ENCODE measurements at places on chromosomes 7 and 10. TPM values are rescaled to one million over a fixed set of nuclear protein-coding genes. Genes with fewer than 3 reads are reported as not detected.

DNA sequence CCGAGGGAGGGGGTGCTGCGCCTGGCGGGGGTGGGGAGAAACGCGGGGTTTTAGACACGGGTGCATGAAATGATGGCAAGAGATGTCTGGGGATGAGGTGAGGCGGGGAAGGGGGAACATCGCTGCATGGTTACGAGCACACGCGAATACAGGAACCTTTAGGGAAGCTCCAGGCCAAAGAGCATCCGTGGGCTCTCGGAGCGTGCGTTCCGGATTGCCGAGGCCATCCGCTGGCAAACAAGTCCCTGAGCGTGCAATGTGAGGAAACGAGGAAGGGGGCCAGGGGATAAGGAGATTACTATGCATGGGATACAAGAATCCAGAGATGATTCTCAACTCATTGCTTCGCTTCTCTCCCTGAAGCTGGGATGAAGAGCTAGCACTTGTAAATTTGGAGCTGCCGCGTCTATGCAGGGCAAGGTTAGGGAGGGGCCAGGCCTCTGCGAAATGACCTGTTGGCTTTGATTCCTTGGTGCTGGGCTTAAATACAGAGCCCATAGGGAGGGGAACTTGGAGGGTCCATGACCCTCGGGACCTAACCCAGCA, 520 bp upstream of the WNT2 start:
- no peak for DNase-seq

DNA sequence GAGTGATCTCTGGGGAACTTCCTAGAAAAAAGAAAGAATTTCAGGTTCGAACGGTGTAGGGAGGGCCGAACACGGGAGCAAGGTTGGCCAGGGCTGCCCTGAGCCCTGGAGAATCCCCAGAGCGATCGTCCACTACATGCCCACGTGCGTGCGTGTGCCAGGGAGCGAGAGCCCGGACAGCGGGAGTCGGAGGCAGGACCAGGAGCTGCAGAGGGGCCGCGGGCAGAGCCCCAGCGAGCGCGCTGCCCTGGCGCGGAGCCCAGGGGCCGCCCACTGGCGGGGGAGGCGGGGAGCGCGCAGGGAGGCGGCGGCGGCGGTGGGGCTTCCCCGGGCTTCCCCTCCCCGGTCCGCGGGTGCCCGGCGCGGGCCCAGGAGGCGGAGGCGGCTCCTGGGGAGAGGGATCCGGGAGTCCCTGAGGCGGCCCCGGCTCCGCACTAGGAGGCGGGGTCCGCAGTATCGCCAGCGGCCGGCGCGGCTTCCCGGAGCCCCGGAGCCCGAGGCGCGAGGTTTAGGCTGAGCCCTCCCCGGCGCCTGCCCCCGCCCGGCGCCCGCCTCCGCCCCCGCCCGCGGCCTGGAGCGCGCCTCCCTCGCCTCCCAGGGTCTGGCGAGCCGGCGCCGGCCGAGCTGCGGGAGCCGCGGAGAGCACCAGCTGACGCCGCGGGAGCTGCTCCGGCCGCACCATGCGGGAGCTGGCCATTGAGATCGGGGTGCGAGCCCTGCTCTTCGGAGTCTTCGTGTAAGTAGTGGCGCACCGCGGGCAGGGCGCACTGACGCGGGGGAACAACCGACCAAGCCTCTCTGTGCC, at the start of gene PLPP4:
PLPP4 (plus strand) TSS at position 602 of the 805 bp plus-strand sequence; CDS start at position 681, 79 bp downstream.
- no peak for DNase-seq

DNA sequence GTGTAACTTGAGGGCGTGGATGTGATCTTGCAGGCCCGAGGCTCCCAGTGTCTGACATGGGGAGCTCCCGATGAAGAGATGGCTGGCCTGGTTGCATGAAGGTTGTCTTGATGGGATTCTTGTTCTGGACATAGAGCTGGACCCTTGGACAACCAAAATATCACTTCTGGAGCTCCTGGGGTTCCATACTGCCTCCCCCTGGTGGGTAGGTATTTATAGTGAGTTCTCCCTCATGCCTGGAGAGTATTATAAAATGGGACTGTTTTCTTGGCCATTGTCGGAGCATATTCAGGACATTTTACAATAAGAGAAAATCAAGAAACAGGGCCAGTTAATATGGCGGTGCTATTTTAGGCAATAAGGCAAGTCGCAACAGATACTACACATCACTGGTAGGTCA, 32.6 kb upstream of the GIMAP8 start:
- DNase-seq = no peak

GRCh38 chr10:33596422-33596821, 262.0 kb upstream of the NRP1 start:
- no peak for DNase-seq

DNA sequence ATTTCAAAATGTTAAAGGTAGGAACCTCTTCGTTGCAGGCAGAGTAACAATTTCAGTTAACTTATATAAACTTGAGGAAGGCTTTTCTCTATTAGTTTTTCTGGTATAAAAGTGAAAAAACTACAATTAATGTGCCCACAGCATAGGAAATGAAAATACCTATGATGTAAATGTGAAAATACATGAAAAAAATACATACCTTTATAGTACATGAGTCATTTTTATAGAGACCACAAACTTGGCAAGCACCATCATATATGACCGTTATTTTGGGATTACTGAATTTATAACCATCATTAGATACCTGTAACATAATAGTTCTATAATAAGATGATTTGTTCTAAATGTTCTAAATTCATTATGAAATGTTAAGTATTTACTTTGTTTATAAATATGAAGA, 42.7 kb downstream of the VWDE start:
- DNase-seq = no peak

- DNase-seq = no peak
Observed at GRCh38 chr10:32790483-32790882, 167.5 kb downstream of the ITGB1 start.

- DNase-seq = no peak
Observed at GRCh38 chr10:86067436-86068050, 299.1 kb downstream of the GRID1 start.

GRCh38 chr7:157058701-157059100, 48.2 kb upstream of the MNX1 start:
- no peak for DNase-seq

GRCh38 chr10:31701546-31701945, 227.1 kb downstream of the ARHGAP12 start:
- no peak for DNase-seq

GRCh38 chr7:47574482-47575329, 7.2 kb downstream of the TNS3 start:
- DNase-seq = no peak

- no peak for DNase-seq
Observed at GRCh38 chr10:7070950-7071349, 339.9 kb downstream of the SFMBT2 start.

GRCh38 chr7:33950047-33950714, 44.8 kb downstream of the BMPER start:
- DNase-seq = no peak

DNA sequence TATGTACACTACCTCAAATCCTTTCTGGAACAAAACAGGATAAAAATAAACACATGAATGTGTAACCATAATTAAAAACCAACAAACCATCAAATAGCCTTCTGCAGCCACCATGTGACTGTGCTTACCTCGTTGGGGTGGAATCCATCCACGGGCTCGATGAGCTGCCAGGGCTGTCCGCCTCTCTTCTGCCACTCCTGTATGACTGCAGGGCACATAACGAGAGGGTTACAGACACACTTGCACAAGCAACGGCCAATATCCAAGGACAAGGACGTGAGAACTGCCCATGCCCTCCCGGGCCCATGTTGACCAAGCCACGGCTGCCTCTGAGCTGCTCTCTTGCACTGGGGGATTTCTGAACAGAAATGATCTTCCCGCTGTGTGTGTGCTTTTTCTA, 132.2 kb downstream of the ANLN start:
- no peak for DNase-seq

GRCh38 chr10:78510566-78511323, 477.1 kb downstream of the RPS24 start:
- DNase-seq = no peak

- no peak for DNase-seq
Observed at GRCh38 chr7:158113321-158114025, 474.1 kb downstream of the PTPRN2 start.

GRCh38 chr10:89362929-89363328, 14.9 kb upstream of the IFIT1B start:
- DNase-seq = no peak

GRCh38 chr7:121945480-121946236, 72.7 kb downstream of the PTPRZ1 start:
- no peak for DNase-seq

- no peak for DNase-seq
Observed at GRCh38 chr7:4739528-4739992, 35.9 kb upstream of the AP5Z1 start.

GRCh38 chr10:100537475-100537874, 1.7 kb downstream of the HIF1AN start:
- DNase-seq = no peak

- no peak for DNase-seq
Observed at GRCh38 chr7:8064828-8065227, 96.2 kb downstream of the GLCCI1 start.

GRCh38 chr7:157384301-157384700, 47.5 kb downstream of the DNAJB6 start:
- no peak for DNase-seq

GRCh38 chr7:106029451-106029850, 66.4 kb downstream of the CDHR3 start:
- DNase-seq = no peak

DNA sequence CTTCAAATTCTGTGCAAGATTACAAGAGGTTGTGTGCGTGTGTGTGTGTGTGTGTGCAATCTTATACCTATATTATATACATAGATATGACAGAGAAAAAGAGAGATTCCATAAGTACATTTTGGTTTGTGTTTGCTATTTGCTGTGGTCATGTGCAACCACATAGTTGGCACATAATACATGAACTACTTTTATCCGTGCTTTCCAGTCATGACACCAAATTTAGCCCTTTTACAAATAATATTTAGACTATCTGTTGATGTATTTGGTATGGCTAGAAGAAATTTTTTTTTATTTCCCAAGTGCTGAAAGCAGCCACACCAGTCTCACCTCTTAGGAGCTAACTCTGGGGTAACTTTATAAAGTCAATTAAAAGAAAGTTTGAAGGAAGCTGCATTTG, 63.5 kb upstream of the EGFR start:
- no peak for DNase-seq

DNA sequence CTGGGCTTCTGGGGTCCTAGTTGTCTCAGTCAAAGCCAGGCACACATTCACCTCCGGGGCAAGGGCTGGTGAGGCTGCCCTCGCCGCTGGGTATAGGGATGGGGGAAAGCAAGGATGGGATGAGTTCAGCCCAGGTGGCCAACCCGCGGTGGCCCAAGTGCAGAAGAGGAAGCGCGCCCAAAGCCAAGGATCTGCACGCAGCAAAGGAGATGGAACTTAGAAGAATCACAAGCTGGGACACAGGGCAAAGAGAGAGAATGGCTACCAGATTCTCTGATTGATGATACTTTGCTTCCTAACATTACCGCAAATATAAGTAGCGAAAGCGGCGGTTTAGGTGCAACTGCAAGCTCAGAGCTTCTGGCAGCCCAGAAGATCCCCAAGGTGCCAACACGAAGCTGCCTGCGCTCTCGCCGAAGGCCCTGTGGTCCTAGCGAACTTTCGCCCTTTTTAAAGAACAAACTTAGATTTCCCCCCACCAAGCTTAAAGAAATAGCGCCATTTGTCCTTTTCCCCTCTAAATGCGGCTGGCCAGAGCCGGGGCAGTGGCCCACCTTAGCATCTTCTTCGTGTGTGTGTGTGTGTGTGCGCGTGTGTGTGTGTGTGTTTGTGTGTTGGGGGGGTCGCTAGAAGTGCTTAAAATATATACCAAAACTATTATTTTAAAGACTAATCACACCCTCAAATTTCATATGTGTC, 927 bp upstream of the MKX start:
- DNase-seq = no peak

DNA sequence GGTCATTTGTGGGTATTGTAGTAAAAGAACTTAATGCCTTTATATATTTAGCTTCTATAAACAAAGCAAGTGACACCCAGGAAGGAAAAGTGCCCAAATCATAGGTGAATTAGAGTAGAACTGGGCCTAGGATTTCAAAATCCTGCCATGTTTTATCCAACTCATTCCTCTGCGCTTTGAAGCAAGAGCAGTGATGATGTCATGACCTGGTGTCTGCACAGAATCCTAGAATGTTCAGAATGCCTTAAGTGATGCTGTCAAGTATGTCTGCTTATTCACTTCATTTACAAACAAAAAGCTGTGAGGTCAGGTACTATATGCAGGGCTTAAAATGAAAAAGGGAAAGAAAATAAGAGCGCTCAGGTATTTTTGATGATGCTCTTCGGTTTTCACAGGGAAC, 737.2 kb upstream of the ANKRD30A start:
- no peak for DNase-seq

DNA sequence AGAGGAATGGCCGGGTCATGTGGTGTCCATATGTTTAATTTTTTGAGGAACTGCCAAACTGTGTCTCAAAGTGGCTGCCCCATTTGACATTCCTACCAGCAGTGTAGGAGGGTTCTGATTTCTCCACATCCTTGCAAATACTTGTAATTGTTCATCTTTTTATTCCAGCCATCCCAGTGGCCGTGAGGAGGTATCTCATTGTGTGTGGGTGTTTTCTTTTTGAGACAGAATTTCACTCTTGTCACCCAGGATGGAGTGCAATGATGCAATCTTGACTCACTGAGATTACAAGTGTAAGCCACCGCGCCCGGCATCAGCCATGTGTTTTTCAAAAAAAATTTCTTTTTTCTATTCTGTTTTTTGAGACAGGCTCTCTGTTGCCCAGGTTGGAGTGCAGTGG, 38.7 kb upstream of the DLG5 start:
- no peak for DNase-seq

GNAT3 gene
- total RNA-seq = not detected

FAM25C gene
- 36.4 TPM for total RNA-seq

GHITM gene
- 276 TPM for total RNA-seq

KNDC1 gene
- total RNA-seq = 0.13 TPM

MORN4 gene
- 11.2 TPM for total RNA-seq

HMX3 gene
- not detected for total RNA-seq

PILRA gene
- total RNA-seq = 0.68 TPM

SMKR1 gene
- not detected for total RNA-seq

HKDC1 gene
- total RNA-seq = 126 TPM

CTTNBP2 gene
- 5.3 TPM for total RNA-seq

OPALIN gene
- total RNA-seq = not detected

HGF gene
- not detected for total RNA-seq

ABCA13 gene
- total RNA-seq = 0.71 TPM

ATAD1 gene
- total RNA-seq = 48.0 TPM

OR2A5 gene
- total RNA-seq = not detected

Data from kidney epithelial cell (primary cell).